PC-3 (cell line): ENCODE measurements at places on chromosomes 7 and 10.

DNA sequence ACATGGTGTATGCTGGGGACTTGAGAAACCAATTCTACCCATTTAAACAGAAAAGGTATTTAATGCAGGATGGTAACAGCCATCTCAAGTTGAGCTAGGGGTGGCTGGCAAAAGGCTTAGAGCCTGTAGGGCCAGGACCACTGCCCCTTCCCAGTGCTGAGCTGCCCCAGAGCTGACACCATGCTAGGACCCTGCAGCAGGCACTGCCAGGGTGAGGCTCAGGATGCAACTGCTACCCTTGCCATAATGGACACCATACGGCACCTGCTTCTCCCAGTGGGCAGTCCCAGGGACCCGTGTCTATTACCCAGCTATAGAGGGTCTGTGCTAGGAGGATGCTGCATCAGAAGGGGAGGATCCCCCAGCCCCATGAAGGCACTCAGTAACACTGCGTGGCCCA lies 160.7 kb upstream of the ADCY1 start:
- DNase-seq, result no peak

DNA sequence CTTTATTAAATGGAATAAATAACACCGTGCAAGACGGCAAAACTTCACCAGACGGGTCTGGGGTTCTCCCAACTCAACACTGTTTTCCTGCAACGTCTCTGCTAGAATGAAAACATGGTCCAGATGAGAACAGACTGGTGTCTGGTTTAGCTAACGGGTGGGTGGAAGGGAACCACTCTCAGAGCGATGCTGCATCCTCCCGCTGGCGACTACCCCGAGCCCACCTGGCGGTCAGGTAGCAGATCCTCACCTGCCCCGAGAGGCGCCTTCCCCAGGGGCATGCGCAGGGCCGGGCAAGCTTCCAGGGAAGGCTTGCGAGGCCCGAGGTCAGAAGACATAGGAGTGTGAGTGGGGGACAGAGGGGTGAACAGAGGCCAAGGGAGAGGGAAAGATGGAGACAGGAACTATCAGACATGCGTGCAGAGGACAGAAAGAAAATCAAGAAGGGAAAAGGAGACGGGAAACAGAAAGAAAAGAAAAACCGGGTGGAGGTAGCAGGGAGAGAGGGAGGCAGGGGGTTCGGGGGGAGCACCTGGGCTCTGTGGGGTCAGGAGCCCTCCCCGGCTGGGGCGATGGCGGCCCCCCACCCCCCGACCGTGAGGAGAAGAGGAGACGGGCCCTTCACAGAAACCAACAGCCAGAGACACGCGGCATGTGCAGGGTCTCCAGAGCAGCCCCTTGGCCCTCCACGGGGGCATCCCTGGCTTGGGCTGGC lies 222.0 kb downstream of the MAD1L1 start:
- DNase-seq, result no peak

DNA sequence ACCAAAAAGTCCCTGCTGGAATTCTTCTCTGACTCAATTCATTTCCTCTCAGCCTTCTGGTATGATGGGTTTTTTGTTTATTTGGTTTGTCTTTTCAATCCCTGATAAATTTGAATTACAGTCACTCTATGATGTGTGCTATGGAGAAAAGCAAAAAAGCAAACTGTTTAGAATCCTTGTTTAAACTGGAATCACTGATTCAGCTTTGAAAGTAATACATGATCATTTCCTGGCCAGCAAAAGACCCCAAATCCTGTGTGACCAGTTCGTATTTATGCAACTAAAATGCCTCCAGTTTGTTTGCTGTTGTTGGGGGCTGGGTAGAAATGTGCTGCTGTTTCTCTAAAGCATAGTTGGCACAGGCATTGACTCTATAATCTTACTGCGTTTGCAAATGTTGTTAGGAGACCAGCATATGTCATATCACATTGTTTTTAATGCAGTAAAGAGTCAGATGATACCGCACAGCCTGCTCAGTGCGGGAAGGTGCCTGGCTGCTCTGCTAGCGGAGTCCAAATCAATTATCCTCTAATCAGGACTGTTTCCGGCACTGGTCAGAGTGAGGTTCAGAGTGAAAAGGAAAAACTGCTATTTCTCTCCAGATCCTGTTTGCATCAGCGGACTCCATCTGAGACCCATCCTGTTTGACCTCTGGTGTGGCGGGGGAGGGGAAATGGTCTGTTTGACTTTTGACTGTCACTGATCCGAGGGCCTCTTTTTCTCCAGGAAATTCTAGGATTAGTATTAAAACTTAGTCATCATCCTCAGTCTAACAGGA lies 40.6 kb upstream of the ADD3 start:
- peak; percentile 56 for DNase-seq

GRCh38 chr10:93566435-93567276 lies at the start of gene FFAR4:
FFAR4 (plus strand) TSS chr10:93566665; CDS start chr10:93566721, 56 bp downstream.
- DNase-seq, result peak; percentile 48
